ENCODE measurements at places on chromosomes 11 and 22.

DNA sequence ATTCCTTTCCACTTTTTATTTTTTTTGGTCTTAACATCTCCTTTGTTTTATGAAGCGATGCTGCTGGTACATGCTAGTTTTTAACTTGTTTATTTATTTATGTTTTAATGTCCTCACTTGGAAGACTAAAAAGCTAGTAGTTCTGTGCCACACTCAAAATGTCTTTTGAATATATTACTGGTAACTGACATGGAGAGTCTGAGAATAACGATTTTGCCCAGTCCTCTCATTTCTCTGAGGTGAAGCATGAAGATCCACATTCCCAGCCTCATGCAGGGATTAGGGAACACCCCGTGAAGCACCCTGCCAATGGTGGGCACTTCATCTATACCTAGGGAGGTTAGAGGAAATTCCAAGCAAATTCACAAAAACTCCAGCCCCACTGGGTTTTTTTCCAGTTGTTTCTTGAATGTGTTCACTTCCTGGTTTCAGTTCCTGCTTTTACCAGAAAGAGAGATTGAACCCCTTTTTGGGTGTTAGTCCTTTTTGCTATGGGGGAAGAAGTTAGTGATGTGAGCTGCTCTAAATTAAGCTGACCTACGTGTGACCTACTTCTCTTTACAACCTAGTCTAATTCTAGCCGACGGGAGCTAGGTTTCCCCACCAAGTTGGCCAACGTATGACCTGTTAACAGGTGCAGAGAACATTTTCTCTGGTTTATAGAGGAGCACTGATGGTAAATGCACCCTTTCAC is 106.1 kb downstream of the SLC1A2 start:
- no peak for DNase-seq

DNA sequence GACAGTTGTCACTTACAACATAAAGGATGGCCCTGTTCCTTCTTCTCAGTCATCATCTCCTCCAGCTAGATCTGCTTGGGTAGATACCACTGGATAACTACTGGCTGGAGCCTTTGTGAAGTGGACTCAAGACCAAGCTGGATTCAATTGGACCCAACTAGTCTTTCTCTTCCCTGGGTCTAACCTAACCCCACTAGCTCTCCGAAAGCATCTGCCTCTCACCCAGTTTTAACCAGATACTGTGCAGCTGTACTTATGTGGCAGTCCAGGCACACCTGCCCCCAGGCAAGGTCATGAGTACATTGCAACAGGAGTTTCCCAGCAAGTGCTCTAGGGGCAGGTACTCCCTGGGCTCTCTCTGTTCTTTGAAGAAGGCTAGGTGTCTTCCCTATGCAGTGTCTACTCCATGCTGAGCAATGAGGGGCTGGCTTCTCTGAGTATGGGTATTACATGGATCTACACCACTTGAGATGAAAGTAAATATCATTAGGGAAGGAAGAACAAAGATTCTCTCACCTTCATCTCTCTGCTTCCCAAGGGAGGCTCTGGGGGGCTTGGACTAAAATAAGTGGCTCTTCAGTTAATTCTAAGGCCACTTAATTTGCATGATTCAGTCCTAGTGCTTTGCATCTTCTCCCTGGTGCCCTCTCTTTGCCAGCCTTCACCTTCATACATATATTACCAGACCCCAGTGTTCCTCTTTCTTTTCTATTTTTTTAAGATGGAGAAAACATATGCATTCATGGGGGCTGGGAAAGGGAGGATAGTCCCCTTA is 236.1 kb downstream of the NXPE2 start:
- DNase-seq: no peak

GRCh38 chr11:69351460-69351859 is 57.5 kb downstream of the MYEOV start:
- DNase-seq: no peak

GRCh38 chr11:65430406-65431217 is 8.0 kb downstream of the NEAT1 start:
- no peak for DNase-seq
